Esophagus squamous epithelium (tissue), 5 donors: ENCODE measurements at places on chromosomes 5 and 9.

DNA sequence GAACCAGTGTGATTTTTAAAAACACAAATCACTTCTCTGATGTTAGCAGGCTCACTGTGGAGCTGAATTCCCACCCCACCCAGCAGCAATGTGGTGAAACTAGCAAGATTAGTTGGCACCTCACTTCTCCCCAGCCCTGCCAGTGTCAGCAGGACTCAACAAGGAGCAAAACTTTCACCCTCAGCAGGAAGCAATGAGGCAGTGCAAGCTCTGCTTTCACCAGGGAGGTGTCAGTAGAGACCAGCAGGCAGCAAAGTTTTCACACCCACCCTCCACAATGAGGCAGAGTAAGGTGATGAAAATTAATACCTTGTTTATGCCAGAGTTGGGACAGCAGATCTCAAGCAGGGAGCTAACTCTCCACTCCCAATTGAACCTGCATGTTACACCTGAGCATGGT, 565.0 kb downstream of the CETN3 start:
- no peak overlapping the region for H3K4me3 ChIP-seq
- H3K4me1 ChIP-seq: no peaks in the 10 kb centered on the region
- no peak overlapping the region for H3K27ac ChIP-seq

GRCh38 chr5:141743866-141744272, 61.8 kb upstream of the ARAP3 start:
- H3K27ac ChIP-seq: no peak overlapping the region
- no peaks in the 10 kb centered on the region for H3K27me3 ChIP-seq
- no peaks in the 10 kb centered on the region for H3K36me3 ChIP-seq
- no peak overlapping the region for H3K4me3 ChIP-seq
- no peak for DNase-seq

GRCh38 chr9:37944671-37945481, 40.9 kb upstream of the SLC25A51 start:
- H3K4me3 ChIP-seq: no peak overlapping the region
- no peaks in the 10 kb centered on the region for H3K27me3 ChIP-seq
- no peak overlapping the region for H3K27ac ChIP-seq

DNA sequence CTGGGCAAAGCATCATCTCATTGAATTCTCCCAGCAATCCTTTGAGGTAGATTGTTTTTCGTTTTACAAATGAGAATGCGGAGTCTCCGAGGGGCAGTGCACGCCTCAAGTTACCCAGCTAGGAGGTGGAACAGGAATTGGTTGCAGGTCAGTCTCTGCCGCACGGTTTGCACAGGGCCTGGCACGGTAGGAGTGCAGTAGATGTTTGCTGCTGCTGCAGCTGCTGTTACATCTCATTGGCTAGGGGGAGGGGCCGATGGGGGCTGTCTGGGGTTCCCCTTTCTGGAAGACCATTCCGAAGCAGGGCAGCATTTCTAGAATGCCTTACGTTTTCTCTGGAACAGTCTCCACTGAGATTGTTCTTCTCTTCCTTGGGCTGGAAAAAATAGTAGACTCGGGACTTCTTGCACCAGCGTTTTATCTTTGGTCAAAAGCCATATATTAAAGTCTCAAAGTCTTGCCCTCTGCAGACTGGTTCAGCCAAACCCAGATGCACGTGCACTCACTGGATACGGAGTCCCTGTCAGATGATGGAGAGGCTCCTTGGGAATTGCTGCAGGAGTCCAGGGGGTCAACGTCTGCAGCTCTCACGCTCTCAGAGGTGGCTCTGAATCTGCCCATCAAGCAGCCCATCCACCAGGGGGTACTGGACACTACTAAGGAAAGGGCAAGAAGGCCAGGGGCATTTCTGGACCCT, 1.2 kb downstream of the USP20 start:
- H3K27ac ChIP-seq: no peak overlapping the region
- peaks cover 28% of the 10 kb centered on the region for H3K4me1 ChIP-seq
- H3K4me3 ChIP-seq: peak overlapping the region; percentile 93
- H3K36me3 ChIP-seq: no peaks in the 10 kb centered on the region

GRCh38 chr9:20749496-20750198, 65.6 kb downstream of the FOCAD start:
- H3K4me3 ChIP-seq: no peak overlapping the region
- no peak for DNase-seq
- peaks cover 7% of the 10 kb centered on the region for H3K4me1 ChIP-seq
- no peaks in the 10 kb centered on the region for H3K27me3 ChIP-seq
- H3K27ac ChIP-seq: no peak overlapping the region

GRCh38 chr5:82861701-82862100, 215.5 kb downstream of the TMEM167A start:
- DNase-seq: no peak
- no peak overlapping the region for H3K27ac ChIP-seq
- H3K4me3 ChIP-seq: no peak overlapping the region
- no peaks in the 10 kb centered on the region for H3K27me3 ChIP-seq

GRCh38 chr5:147361441-147362175, 126.8 kb downstream of the STK32A start:
- no peaks in the 10 kb centered on the region for H3K27me3 ChIP-seq
- no peaks in the 10 kb centered on the region for H3K36me3 ChIP-seq
- DNase-seq: no peak
- H3K4me1 ChIP-seq: no peaks in the 10 kb centered on the region
- H3K27ac ChIP-seq: no peak overlapping the region

DNA sequence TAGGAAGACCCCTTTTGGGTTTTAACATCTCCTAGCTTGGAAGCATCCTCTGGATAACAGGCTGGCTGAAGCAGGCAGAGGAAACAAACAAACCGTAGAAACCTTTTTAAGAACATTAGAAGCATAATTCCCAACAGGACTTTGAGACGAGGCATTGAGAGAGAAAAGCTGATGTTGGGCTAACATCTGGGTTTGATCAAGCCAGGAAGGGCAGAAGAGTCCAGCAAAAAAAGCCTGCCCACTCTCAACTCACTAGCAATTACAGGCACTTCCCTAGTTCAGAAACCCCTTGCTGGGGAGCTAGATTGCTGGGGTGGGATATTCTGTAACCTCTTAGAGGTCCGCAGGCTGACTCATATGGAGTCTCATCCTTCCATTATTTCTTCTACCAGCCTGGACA, 75.4 kb upstream of the CTNNA1 start:
- no peaks in the 10 kb centered on the region for H3K4me1 ChIP-seq
- H3K27ac ChIP-seq: no peak overlapping the region
- H3K36me3 ChIP-seq: no peaks in the 10 kb centered on the region
- no peaks in the 10 kb centered on the region for H3K27me3 ChIP-seq
- no peak for DNase-seq

- H3K27ac ChIP-seq: peak overlapping the region; percentile 68
- H3K36me3 ChIP-seq: no peaks in the 10 kb centered on the region
- no peak overlapping the region for H3K4me3 ChIP-seq
Observed at GRCh38 chr5:9924614-9925013, 294.5 kb upstream of the TAS2R1 start.

- no peaks in the 10 kb centered on the region for H3K27me3 ChIP-seq
- DNase-seq: no peak
- H3K4me1 ChIP-seq: no peaks in the 10 kb centered on the region
- H3K36me3 ChIP-seq: no peaks in the 10 kb centered on the region
- no peak overlapping the region for H3K4me3 ChIP-seq
- no peak overlapping the region for H3K27ac ChIP-seq
Observed at GRCh38 chr9:14532456-14533115, 160.6 kb downstream of the ZDHHC21 start.
